ENCODE measurements at places on chromosomes 4 and X.

DNA sequence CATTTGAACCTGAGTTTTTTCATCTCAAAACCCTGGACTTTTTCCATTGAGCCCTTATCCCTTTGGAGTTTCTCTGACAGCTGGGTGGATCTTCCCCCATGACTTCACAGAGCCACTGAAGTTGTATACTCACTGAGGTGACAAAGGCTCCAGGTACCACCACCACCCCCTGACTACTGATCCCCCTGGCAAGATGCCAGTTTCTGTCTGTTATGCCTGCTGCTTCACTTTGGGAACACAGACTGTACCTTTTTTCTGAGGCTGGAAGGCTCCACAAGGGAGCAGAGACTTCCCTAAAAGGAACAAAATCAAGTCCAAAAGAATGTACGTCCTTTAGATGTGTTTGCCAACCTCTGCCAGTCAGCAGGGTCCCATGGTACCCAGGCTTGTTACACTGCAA is 160.3 kb upstream of the JADE1 start:
- DNase-seq, result no peak

DNA sequence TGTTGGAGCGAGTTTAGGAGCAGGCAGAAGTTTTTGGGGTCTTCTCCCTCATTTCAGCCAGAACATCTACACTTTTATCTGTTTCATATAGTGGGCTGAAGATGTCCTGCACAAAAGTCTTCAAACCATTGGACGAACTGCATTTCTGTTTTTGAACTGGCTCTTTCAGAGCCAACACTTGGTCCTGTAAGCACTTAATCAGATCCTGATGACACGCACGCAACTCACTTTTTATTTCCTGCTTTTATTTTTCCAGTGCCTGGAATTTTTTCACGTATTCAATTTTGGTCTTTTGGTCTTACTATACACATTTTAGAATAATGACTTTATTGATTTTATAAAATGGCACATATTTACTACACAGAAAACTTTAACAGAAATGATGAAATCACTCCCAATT is 40.2 kb upstream of the NKX3-2 start:
- DNase-seq, result no peak

GRCh38 chrX:141714680-141715079 is 16.1 kb upstream of the SPANXD start:
- no peak for DNase-seq

DNA sequence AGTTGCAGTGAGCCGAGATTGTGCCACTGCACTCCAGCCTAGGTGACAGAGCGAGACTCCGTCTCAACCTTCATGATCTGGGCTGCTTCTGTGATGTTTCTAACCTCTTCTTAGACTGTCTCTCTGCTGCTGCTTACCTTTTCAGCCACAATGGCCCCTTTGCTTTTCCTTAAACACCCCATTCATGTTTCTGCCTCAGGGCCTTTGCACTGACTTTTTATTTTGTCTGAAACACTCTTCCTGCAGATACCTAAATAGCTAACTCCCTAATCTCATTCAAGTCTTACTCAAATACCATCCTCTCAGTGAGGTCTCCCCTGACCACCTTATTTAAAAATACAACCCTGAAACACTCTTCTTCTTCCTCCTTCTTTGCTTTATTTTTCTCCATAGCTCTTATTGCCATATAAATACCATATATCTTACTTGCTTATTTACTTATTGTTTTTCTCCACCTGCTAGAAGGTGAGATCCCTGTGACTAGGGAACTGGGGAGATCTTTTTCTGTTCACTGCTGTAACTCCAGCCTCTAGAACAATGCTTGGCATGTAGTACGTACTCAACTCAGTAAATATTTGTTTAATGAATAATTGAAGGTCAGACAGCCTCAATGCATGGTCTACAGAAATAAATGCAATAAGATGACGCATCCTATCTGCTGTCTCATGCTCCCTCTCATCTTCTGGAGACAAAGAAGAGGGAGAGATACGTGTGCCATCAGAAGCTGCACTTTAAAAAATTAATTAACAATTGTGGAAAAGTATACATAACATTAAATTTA is 43.8 kb upstream of the SETD7 start:
- no peak for DNase-seq

- no peak for DNase-seq
Measured at GRCh38 chr4:169117591-169118081, 107.6 kb upstream of the CBR4 start.

Data from NCI-H1092 treated with DMSO at 0.1 percent for 48 hours (cell line).